Stimulated activated CD8-positive, alpha-beta memory T cell treated with anti-CD3 and anti-CD28 coated beads, Interleukin-4, amount 100 ng/mL, for 24 hours (primary cell): ENCODE measurements at places on chromosomes 1 and 21.
A peak's percentile ranks its signal among the peaks of the same experiment; 100 is the strongest.

DNA sequence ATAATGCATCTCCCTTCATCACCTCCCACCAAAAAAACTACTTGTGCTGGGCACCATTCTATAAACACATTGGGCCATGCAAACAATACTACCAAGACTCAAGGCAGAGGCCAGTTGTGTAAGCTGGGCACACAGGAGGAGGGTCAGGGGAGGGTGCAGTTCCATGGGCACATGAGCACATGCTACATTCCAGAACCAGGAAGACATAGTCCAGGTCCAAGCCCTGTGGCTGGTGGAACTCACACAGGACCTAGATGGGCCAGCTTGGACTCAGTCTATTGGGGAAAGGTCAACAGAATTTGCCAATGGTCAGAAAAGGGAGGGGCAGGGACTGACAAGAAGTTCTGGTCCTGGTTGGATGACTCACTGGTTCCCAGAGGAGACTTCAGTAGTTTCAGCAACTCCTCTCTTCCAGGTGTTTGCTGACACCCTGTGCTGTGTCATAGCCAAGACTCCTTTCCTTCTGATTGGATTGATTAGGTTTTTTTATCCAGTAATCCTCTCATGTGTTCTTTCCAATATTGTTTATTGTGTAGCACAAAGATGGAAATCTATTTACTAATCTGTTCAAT, 249.7 kb downstream of the C1orf94 start:
- DNase-seq: no peak

GRCh38 chr1:40162753-40163441, 1.7 kb downstream of the RLF start:
- DNase-seq: no peak

- DNase-seq: no peak
Measured at GRCh38 chr1:5571438-5571837, 420.8 kb downstream of the NPHP4 start.

GRCh38 chr1:72197786-72198185, 84.6 kb downstream of the NEGR1 start:
- DNase-seq: no peak

- no peak for DNase-seq
Measured at GRCh38 chr1:188427642-188428041, 1598.9 kb downstream of the PLA2G4A start.

DNA sequence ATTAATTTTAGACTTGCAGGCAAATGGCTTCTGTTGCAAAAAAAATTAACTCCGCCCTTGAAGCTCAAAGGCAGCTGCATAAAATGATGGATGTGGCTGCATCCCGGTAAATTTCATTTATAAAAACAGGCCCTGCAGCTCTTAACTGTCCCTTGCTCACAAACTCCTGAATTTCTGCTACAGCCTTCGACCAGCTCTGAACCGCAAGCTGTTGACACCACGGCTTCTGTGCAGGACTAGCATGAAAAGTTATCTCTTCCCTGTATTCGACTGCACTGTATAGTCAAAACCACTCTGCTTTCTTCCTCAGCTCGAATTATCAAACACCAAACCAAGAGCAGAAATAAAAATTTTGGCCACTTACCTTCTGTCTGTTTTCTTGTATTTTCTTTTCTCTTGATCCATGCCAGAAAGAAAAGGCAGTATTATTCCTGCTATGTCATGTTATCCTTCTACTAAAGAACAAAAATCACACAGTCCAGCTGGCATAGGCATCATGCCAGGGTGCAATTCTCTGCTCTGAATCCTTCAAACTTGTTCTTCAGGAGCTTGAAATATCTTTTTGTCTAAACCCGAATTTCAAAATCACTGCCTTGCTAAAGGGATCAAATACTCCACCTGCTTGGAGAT, 195.5 kb upstream of the NCAM2 start:
- no peak for DNase-seq

DNA sequence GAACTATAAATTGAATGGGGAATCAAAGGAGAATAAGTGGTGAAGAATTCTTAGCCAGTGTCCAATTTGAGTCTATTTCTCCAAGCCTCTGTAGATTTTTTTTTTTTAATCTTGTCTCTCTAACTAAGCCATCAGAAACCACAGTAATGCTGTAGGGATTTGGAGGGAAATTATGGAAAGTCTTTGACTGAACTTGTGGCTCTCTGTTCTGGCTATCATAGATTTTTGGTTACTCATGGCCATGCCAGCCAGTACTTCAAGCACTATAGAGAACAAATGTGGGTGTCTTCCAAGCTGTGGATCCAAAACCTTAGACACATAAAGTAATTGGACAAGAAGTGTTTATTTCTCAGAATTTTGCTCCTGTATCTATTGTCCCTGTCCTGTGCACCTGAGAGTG, 147.9 kb downstream of the LRRC40 start:
- DNase-seq: no peak

DNA sequence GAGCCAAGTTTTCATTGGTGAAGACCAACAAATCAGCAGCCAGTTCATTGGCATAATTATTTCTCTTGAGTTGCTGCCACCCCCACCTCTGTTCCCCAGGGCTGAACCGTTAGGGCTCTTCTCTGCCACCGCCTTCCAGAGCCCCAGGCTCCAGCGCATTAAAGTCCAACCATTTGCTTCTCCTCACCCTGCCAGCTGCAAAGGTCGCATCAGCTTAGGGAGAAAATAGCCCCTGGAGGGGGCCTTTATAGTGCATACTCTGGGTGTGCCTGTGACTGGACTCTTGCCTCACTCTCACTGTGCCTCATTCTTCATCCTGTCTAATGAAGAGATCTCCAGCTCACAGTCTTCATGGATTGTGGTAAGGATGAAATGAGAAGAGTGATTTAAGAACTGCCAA, 50.4 kb downstream of the KDM1A start:
- no peak for DNase-seq

DNA sequence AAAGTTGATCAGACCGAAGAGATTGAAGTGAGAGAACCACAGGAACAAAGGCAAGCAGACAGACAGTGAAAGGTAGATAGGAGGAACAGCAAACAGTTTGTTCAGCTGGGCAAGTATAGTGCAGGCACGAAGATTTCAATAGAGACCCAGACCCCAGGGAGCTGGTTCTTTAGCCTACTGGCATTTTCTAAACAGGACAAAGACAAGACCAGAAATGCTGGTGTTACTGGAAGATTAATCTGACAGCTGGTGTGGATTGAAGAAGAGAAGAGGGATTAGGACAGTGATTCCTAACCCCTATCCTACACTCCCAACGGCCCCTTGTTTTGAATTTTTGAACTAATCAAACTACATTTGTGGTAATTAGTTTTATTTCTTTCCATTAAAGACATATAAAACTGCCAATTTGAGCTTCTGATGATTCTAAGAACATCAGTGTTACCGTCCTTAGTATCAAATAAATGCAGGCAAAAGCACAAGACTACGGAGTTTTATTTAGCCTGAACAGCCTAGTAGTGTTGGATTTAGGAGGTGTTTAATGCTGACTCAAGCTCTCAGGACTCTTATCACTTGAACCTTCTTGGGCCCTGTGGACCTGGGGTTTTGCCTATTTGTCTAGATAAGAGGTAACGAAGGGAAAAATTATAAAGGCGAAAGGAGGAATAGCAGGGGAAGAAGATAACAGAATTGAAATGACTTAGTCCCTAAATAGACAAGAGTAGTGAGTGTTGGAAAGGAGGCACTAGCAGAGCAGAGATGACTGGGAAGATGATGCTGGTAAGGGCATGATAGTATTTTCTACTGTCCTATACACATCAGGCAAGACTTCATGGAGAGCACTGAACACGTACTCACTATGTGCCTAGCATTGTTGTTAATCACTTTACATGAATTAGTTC, 2.0 kb downstream of the NPL start:
- no peak for DNase-seq

DNA sequence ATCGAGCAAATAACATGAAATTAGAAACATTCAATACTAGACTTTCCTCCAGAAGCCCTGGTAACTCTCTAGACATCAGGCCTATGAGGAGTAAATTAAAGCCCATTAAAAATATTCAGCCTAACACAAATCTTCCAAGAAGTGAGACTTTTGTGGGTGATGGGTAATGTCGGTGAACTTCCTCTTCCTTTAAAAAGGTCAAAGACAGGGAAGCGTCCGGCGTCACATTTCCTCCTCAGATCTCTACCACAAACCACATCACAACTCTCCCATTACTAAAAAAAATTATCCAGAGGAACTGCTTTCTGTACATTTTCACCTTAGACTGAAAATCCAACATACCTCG, 1.4 kb downstream of the EIF4G3 start:
- no peak for DNase-seq

DNA sequence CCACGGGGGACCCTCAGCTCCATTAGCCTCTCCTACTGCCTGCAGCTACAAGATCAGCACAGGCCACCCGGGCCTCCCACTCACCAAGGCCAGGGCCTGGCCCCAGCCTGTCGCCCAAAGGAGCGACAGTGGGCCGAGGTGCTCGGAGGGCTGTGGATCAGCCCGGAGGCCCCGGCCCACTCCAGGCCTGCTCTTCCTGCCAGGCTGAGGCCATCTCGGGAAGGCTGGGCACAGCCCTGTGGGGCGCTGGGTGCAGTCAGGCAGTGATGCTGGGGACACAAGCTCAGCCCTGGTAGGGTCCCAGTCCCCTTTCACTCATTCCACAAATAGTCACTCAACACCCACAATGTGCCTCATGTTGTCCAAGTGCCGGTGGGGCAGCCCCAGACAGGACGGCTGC, 58.8 kb downstream of the CASZ1 start:
- DNase-seq: no peak

- DNase-seq: no peak
Measured at GRCh38 chr1:74504125-74504932, 8.1 kb downstream of the LRRC53 start.

GRCh38 chr21:29170944-29171343, 40.5 kb downstream of the MAP3K7CL start:
- no peak for DNase-seq

DNA sequence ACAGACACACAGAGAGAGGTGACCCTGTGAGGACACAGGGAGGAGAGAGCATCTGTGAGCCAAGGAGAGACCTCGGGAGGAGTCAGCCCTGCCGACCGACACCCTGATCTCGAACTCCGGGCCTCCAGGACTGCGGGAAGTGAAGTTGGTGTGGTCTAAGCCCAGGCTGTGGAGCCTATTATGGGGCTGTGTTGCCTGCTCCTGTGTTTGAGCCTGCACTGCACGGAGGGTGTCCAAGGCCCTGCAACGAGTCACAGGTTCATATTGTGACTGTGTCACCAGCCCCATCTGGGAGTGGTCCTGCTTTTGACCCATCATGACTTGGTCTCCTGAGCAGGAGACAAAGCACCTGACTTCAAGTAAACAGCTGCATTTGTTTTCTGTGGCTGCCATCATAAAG, 186.0 kb upstream of the AJAP1 start:
- DNase-seq: no peak

GRCh38 chr1:6832531-6833188, 47.4 kb downstream of the CAMTA1 start:
- DNase-seq: no peak

DNA sequence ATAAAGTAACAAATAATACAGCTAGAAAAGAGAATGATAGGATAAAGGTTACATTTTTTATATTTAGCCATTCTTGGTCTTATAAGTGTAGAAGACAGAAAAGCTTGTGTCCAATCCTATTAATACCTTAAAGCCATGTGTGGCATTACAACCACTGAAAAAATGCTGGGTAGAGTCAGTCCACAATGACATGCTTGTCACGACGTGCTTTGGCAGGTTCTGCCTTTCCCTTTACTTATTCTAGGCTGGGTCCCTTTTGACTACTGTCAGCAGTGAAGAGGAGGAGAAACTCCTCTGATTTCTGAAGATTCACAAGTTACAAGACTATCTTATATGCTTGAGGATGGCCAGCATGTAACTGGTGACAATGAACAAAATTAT, 14.6 kb upstream of the AIM2 start:
- no peak for DNase-seq

GRCh38 chr1:204314171-204314892, 45.4 kb downstream of the PLEKHA6 start:
- DNase-seq: no peak

DNA sequence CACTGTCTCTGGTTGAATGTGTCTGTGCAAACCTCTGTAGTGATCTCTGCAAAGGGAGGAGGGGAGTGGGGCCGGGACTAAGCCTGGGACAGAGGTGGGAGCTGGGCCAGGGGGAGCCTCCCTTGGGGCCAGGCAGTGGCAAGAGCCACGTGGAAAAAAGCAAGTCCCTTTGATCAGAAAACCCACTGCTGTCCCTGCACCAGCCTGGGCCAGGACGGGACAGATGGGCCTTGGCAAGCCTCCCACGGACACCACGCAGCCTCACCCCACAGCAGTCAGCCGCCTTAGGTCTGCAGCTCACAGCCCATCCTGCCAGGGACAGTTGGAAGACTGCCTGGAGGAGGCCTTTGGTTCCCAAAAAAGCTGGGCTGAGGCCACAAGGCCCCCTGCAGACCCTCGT, 11.7 kb upstream of the TRAPPC10 start:
- no peak for DNase-seq

- DNase-seq: no peak
Measured at GRCh38 chr1:165342587-165342986, 13.9 kb downstream of the LMX1A start.

GRCh38 chr1:205450448-205450847, 5.4 kb downstream of the BLACAT1 start:
- DNase-seq: no peak

GRCh38 chr1:2230781-2231531, 2.8 kb downstream of the SKI start:
- no peak for DNase-seq

GRCh38 chr1:46246548-46247435, 771 bp upstream of the RAD54L start:
- peak; percentile 49 for DNase-seq

DNA sequence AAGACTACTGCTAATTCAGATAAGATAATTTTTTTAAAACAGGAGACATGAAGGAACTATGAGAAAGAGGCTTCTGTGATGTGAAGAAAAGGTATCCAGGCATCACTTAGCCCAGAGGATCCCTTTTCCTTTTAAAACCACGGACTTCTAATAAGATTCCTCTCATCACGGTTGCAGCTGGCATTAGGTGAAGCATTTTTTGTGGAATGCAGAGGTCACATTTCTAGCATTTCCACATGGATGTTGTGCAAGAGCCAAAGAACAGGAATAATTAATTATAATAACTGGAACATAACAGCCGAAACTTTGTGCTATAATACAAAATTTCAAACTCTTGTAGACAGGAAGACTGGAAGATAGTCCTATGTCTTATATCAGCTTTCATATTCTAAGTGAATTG, 27.6 kb downstream of the CYP2J2 start:
- DNase-seq: no peak

GRCh38 chr1:202788800-202789199, 19.4 kb downstream of the KDM5B start:
- no peak for DNase-seq

- DNase-seq: no peak
Measured at GRCh38 chr1:112515311-112516009, 6.7 kb downstream of the WNT2B start.

- no peak for DNase-seq
Measured at GRCh38 chr21:45631540-45631939, 12.0 kb upstream of the PCBP3 start.
